ENCODE measurements at places on chromosomes 7 and 10.

GRCh38 chr10:92757066-92757710, 67.4 kb downstream of the HHEX start:
- DNase-seq: no peak

- DNase-seq: no peak
Observed at GRCh38 chr7:116307253-116307652, 96.9 kb downstream of the TES start.

GRCh38 chr7:50836646-50837045, 54.0 kb upstream of the GRB10 start:
- no peak for DNase-seq

DNA sequence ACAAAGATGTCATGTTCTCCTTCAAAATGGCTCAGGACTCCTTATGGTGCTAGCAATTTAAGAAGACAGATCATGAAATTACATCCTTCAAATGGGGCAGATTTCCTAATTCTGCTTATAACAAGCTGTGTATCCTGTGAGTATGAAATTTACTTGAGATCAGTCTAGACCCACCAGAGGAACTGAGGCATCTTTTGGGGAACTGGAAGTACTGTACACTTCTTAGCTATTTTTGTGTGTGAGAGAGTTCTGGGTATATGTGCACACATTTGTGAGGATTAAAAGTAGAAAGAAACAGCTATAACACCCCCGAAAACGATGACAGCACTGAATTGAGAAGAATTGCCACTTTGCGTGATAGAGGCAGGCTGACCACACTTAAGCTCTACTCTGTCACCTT, 187.0 kb upstream of the CCDC6 start:
- no peak for DNase-seq

Measured in NCI-H1417 treated with DMSO at 0.1 percent for 48 hours (cell line).